Cortex of kidney (tissue), 1 donor: ENCODE measurements at places on chromosomes 7 and 10.

- DNase-seq: no peak
These were observed 438.9 kb downstream of the ADRA2A start for GRCh38 chr10:111515706-111516105.

DNA sequence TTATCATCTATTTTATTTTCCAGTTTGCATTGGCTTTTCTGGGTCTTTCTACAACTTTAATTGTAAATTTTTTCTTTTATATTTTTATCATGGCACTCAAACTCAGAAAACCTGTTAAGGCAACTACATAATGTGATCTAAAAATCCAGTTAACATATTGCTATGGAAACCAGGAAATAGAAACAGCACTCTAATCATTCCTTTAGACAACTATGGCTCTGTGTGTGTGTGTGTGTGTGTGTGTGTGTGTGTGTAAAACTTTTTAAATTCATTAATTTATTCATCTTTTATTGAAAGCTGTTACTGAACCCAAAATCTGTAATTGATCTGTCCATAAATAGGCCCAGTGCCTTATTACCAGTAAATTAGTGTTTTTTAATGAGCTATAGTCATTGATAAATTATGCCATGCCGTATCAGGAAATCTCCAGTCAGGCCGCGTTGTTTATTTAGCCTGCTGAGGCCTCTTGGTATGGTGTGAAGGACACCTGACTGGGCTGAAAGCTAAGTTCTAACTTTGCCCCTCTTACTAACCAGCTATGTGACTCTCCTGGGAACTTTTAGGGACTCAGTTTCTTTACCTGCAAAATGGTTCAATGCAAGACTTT lies 1.5 kb upstream of the MET start:
- DNase-seq: no peak

DNA sequence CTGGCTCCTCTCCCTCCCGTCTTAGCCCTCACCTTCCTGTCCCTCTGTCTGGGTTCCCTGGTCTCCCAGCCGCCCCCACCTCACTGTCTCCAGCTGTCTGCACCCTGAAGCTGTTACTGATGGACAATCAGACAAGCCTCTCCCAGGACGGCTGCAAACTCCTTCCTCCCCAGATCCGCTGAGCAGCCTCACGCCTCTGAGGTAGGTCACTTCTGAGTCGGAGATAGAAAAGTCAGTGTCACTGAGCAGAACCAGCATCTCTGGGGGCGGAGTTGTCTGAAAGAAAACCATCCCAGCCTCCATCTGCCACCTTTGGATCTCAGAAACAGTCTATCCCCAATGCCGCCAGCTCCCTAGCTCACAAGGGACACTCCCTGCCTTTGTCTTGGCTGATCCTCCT lies 27.4 kb downstream of the FAM241B start:
- DNase-seq: no peak

- no peak for DNase-seq
These were observed 62.7 kb downstream of the LANCL2 start for GRCh38 chr7:55427800-55428199.

GRCh38 chr7:90311175-90311574 lies 9.9 kb downstream of the FAM237B start:
- DNase-seq: no peak

DNA sequence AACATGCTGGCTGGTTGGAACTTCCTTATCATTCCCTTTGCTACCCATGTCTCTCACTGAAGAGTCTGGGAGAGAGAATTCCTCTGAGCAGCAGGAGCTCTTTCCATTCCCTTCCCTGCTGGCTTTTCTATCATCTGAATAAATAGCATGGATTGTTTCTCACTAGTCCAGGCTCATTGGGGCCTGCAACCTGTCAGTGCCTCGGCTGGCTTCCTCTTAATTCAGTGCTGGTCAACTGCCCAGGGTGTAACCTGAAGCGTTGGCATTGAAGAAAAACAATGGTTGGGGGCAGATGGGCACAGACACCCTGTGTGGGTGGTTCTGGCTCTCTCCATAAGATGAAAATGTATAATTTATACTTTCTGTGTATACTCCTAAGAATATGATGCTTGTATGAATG lies 155.6 kb downstream of the ANLN start:
- no peak for DNase-seq

GRCh38 chr7:102967798-102968197 lies 55.0 kb downstream of the LRRC17 start:
- DNase-seq: no peak

- DNase-seq: no peak
These were observed 32.6 kb downstream of the DDIT4 start for GRCh38 chr10:72306215-72306760.

DNA sequence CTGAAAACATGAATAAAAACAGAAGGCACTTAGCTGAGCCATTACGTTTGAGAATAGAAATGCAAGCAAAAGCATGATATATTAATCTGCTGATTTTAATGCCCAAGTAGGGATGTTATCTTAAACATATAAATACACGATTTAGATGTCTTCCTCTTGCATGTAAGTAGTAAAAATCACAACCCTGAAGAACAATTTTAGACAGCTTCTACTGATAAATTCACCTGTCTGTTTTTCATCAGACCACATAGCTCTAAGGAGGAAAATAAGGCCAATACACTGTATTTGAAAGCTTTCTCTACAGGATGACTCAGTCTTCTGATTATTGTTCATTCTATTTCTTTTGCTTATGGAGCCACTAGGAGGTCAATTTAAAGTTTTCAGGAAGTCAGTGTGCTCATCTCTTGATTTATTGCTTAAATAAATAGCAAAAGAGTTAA lies 210.9 kb upstream of the CHRM2 start:
- DNase-seq: no peak

GRCh38 chr7:112995059-112995824 lies 91.4 kb downstream of the GPR85 start:
- no peak for DNase-seq

GRCh38 chr7:7351832-7352231 lies 169.5 kb downstream of the C1GALT1 start:
- no peak for DNase-seq

GRCh38 chr7:69597278-69598076 lies 798 bp upstream of the AUTS2 start:
- DNase-seq: no peak

DNA sequence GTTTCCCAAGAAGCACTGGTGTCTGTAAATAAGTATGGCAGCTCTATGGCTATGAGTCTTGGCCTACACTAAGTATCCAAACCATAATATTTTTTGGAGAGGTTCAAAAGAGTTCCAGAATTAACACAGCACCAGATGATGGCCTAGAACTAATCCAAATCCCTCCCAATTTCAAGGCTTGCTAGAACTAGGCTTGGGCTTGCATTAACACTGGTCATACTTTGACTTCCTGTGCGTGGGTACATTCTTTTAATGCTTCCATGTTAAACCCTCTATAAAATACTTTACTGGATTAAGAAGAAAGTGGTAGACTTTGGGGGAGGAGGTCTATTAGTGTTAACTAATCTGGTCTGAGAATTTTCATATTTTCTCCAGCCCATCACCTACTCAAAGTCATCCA lies 3.1 kb downstream of the AASS start:
- DNase-seq: no peak

DNA sequence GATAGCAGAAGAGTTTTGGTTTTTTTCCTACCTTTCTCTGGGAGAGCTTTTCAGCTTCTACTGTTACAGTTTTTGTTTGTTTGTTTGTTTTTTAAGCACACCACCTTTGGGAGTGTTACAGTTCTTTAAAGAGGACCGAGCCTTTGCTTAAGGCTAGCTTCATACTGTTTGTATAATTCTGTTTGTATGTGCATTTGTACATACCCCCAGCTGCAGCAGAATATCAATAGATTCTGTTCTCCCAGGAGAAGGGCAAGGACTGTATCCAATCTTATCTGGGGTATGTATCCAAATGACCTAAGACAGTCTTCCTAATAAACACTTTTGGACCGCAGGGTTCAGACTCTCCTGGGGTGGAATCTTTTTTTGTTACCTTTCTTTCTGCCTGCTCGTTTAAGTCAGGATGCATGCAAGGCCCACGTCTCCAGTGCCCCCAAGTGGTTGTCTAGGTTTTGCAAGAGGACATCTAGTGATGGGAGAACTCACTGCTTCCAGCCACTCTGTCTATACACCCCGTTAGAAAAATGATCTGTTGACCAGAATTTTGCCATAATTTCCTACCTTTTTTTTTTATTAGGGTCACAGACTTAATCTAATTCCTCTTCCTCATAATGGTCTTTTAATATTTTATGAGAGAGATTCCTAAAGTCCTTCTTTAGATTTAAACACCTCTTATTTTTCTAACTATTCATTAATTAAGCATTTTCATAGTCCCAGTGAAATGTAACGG lies 23.9 kb downstream of the NRF1 start:
- DNase-seq: no peak

- DNase-seq: no peak
These were observed 38.8 kb upstream of the SLC35G1 start for GRCh38 chr10:93854975-93855374.

DNA sequence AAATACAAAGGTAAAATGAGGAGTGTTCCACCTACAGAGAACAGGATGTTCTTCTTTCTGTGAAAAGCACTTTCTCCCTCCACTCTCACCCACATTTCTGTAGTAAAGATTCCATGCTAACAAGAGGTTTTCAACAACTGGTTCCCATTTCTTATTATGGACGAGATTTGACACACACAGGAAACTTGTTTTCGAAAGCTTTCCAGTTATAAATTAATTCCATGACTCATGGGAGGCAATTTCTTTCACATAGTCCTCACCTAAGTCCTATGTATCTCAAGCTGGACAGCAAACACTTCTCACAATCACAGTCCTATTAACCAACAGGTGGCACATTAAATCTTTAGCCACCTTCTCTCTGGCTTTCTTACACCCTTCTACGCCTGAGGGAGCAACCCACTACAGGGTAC lies 24.5 kb downstream of the RAPGEF5 start:
- DNase-seq: no peak

DNA sequence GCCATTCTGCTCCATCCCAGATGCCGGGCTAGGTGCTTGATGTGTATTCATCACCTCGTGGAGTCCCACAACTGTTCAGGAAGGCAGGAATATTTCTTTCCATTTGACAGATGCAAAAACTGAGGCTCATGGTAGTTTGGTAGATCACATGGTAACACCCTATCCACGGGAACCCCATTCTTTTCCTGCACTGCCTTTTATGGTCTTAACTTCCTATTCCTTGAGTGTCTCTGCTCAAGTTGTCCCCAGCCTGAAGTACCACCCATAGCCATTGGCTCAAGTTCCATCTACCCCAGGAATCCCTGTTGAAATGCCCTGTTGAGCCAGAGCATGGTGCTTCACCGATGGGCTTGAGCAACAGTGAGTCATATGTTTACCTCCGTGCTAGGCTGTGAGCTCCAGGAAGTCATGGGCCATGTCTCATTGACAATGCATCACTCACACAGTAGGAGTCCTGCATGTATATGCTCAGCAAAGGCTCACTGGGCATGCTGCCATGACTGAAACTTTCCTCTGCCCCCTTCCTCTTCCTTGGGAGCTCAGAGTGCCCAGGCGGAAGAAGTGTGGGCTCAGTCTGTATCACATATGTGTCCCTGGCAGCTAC lies 71.7 kb upstream of the ADAM12 start:
- no peak for DNase-seq

DNA sequence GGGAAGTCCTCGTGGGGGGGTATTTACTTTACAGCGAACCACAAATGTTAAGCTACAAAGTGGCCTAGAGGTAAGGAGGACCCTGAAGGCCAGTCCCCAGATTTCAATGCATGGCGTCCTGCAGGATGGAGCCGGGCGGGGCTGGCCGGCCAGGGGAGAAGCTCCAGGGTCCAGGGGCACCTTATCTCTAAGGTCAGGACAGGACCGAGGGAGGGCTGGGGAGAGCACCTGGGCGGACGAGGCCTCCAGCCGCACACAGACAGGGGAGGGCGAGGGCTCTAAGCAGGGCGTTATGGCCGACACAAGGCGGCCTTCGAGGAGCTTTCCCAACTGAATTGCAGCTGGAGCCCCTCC lies 96.4 kb upstream of the DIP2C start:
- DNase-seq: no peak

DNA sequence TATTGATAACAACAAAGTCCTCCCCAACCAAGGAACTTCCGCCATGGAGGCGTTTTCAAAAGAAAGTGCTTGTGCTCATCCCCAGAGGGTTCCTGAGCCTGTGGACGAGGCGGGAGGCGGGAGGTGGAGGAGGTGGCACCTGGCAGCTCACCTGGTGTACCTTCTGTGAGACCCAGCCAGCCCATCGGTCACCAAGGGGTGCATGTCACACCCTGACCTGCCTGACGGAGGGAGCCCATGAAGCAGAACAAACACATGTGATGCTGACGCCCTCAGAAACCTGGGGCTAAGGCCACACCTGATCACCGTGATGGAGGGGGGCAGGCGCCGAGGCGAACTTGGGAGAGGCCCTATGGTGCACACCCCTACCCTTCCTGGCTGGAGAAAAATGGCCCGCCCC lies 458.8 kb downstream of the DNAJB6 start:
- no peak for DNase-seq

DNA sequence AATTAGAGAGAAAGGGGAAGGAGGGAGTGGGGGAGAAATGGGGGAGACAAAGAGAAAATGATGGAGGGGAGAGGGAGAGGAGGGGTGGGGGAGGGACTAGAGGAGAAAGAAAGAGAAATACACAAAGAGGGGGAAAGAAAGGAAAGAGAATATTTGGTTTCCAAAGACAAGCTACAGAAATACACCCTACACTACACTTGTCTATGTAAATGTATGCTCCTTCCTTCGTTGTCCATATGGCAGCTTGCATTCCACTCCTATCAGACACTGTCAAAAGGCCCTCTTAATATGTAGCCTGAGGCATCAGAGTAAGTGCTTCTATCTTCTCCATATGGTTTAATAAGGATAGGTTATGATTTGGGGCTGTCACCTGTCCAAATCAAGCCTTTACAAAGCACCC lies 92.8 kb upstream of the FEZF1 start:
- no peak for DNase-seq

DNA sequence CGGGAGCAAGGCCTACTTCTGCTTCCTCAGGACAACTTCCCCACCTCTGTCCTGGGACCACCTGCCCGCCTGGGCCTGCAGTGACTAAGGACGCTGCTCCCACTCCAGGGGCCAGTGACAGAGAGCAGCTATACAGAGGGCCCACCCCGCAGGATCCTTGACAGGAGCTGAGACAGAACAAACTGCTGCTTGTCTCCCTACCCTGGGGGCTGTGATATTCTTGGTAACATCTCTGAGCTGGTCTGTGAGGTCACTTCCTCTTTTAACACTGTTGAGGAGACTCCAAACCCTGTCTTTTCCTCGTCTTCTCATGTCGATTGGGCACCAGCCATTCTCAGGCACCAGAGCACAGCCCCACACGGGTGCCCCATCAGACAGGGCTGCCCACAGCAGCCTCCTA lies 6.9 kb upstream of the MRPS24 start:
- DNase-seq: no peak
